Iris pigment epithelial cell (primary cell): ENCODE measurements at places on chromosomes 12 and 14.

GRCh38 chr14:76955575-76956315 lies 72.8 kb downstream of the IRF2BPL start:
- DNase-seq: peak; percentile 63

DNA sequence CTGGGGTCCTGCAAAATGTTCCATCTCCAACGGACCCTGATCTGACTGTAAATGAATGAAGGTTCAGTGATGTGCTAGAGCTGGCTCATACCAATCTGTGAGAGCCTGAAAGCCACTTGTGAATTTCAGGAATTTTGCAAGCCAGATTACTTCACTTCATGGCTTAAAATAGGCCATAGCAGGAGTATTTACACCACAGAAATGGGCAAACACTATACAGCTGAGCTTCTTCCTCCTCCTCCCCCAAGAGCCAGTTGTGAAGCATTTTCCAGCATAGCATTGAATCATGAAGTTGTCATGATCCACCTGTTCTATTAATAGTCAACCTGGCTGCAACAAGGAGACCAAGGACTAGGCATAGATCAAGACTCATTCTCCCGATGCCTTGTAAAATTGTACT lies 141.3 kb upstream of the RASSF8 start:
- peak; percentile 52 for DNase-seq

- peak; percentile 32 for DNase-seq
Measured at GRCh38 chr12:69501154-69501895, 31.1 kb downstream of the FRS2 start.

DNA sequence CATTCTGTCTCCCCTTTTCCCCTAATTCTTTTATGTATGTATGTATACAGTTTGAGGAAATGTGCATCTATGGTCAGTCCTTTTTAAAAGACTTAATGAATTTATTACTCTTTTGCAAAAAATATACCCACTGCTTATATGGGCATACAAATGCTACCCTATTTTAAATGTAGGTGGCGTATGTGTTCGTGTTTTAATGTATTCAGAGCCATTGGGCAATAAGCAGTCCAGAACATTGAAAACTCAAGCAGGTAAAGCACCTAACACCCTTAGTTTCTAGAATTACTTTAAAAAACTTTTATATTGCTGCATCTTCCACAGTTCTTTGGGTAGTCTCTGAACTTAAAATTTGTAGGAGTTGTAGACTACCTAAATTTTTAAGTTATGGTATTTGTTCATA lies 42.6 kb upstream of the A2ML1 start:
- no peak for DNase-seq

GRCh38 chr14:89435492-89435891 lies 18.5 kb upstream of the FOXN3 start:
- DNase-seq: no peak

DNA sequence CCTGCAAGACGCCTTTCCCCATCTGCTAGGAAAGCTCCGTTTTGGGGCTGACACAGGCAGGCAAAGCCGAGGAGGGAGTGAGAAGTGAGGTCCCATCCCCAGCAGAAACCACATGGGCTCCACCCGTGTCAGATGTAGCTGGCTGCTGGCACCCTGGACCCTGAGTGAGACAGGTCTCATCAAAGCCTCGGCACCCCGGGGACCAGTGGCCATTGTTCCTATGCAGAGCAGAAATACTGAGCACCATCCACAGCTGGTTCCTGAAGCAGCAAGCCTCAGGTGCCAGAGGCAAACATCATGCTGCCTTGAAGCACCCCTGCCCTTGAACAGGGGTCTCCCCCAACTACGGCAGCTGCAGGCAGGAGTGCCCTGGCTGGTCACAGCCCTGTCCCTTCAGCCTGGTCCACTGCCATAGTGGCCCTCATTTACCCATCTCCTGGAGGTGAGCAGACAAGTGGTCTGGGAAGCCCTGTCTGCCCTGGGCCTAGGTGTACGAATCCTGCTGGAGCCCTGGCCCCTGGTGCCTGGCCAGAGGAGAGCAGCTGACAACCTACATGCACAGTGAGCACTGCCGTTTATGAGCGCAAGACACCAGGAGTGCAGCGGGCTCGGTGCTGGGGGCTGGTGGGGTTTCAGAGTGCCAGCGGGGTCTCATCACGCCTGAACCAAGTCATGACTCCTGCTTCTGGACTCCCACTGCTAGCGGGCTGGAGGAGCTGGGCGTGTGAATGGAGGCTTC lies 289.8 kb upstream of the RTL1 start:
- DNase-seq: no peak

GRCh38 chr12:46523863-46524770 lies 151.5 kb upstream of the SLC38A2 start:
- DNase-seq: peak; percentile 98

GRCh38 chr14:37091651-37092050 lies 80.8 kb downstream of the SLC25A21 start:
- DNase-seq: peak; percentile 45

DNA sequence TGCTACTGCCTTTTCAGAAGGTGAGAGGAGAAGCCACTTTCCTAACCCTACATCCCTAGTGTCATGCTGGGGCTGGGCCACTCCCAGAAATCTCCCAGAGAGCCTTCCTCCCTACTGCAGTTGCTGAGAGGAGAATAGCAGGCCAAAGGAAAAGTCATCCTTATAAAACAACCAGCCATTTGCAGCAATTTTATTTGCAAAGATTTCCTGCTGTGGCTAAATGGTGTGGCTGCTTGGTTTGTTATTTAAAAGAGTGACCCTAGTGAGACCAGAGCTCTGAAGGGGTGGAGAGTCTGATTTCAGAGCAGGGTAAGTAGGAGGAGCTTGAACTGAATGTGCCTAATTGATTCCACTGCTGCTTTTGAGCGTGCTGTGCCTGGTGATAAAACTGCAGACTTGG lies 232.0 kb downstream of the GRIN2B start:
- DNase-seq: no peak

GRCh38 chr12:129902371-129903091 lies 1.3 kb downstream of the TMEM132D start:
- no peak for DNase-seq

GRCh38 chr14:21822109-21822508 lies 148.5 kb upstream of the OR4E1 start:
- DNase-seq: peak; percentile 6

DNA sequence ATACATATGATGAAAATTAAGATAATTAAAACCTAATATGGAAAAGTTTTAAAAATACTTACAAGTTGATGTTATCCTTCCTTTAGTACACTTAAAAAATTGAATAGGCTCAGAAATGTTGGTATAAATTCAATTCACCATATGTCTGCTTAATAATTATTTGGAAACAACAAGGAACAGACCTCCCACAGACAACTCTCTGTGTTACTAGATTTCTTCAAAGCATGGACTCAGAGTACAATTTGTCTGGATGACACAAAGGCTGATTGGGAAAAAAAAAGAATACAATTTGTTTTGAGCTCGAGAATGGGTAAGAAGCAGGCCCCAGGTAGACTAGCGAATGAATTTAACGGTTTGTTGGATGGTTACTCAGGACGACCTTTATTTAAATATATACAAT lies 48.9 kb upstream of the BTG1 start:
- no peak for DNase-seq

- DNase-seq: no peak
Measured at GRCh38 chr14:69342928-69343525, 55.1 kb downstream of the ERH start.

- no peak for DNase-seq
Measured at GRCh38 chr12:112179916-112180315, 54.6 kb downstream of the TRAFD1 start.

DNA sequence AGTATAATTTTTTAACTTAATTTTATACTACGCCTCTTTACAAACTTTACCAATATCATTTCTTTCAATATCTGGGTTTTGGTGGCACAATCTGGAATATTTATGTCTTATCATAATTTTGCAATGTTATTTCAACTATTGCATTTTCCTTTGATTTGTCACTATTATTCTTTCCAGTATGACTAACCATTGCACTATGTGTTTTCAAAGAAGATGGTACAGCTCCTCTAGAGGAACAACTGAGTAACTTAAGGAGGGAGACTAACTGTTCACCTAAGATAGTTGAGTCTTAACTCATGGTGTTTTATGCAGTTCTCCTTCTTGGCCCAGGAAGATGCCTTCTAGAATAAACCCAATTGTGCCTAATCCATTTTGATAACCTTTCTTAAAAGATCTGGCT lies 60.5 kb upstream of the KIF21A start:
- peak; percentile 88 for DNase-seq

- no peak for DNase-seq
Measured at GRCh38 chr14:90400904-90401561, 4.2 kb downstream of the CALM1 start.

DNA sequence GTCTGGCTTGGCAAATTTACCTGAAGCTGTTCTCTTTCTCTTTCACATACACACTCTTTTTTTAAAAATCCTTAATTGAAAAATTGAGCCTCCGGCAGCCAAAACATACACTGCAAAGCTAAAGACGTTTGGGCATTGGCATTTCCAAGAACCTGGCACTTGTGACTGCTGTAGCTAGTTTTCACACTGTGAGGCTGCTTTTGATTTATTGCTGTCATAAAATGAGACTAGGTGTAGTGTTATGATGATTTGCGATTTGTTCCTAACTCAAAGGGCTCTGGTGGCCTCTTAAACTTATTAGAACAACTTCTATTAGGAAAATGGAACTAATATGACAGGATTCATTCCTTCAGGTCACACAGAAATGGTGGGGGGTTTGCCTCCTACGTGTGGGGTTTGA lies 377.1 kb upstream of the FAR2 start:
- no peak for DNase-seq

DNA sequence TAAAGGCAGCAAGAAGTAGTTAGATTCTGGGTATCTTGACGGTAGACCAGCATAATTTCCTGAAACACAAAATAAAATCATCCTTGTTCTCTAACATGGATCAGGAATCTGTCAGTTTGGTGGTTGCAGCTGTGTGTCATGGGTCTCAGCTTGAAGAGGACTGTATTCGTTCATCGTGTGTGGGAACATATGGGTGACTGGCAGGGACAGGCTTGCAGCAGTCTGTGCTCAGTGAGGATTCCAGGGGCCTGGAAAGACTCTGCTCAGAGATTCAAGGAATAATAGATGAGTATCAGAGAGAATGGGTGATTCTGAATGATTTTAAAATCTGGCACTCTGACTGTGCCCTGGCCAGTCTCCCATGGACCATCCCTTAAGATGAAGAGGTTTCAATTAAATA lies 421.6 kb downstream of the APAF1 start:
- no peak for DNase-seq

DNA sequence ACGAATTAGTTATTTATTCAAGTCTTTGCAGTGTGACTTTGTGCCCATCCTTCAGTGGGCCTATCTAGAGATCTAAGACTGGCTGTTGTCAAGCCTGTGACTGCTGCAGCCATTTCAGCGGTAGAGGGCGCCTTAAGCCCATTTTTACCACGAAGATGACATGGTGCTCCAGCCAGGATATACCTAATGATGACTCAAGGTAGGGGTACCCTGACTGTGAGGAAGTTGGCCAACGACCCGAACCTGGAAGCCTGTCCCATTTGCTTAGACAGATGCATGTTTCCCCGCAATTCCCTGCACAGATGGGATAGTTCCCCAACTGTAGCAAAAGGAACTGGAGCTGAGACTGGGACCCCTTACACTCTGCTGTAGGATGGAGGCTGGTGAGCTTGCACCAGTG lies 41.3 kb downstream of the RAB3IP start:
- DNase-seq: peak; percentile 55

- peak; percentile 8 for DNase-seq
Measured at GRCh38 chr12:122753319-122753650, 661 bp downstream of the DENR start.

- peak; percentile 32 for DNase-seq
Measured at GRCh38 chr12:15592934-15593333, 196.3 kb downstream of the EPS8 start.

- no peak for DNase-seq
Measured at GRCh38 chr12:27511723-27512045, 12.3 kb upstream of the PPFIBP1 start.

- DNase-seq: no peak
Measured at GRCh38 chr14:34715127-34715863, 902 bp upstream of the CFL2 start.

GRCh38 chr14:40847480-40847879 lies 759.2 kb upstream of the LRFN5 start:
- DNase-seq: no peak

DNA sequence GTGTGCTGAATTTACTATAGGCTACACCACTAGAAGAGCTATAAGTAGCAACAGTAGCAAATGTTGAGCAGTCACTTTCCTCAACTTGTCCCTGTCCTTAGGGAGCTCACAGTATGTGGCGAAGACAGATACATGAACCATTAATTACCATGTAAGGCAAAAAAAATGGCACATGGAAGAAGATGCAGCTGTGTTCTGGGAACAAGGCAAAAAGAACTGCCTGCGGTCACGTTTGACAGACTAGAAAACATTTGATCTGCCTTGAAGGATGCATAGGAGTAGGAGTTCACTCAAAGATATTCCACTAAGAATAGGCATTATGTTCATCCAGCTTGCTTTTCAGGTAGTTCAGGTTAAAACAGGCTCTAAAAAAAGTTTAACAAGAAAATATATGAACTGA lies 46.5 kb upstream of the IFNG-AS1 start:
- DNase-seq: no peak

DNA sequence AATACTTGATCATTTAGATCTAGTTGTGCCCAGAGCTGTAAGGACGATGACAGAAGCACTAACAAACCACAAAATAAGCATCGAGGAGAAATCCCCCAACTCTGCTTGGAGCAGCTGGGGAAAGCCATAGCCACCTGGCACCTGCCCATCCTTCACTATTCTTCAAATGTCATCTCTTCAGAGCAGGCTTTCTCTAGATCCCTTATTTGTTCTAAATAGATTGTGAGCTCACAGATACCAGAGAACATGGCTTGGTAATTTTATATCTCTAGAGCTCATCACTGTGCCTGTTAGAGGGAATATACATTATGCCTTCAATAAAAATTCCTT lies 50.9 kb downstream of the GRIP1 start:
- DNase-seq: no peak

DNA sequence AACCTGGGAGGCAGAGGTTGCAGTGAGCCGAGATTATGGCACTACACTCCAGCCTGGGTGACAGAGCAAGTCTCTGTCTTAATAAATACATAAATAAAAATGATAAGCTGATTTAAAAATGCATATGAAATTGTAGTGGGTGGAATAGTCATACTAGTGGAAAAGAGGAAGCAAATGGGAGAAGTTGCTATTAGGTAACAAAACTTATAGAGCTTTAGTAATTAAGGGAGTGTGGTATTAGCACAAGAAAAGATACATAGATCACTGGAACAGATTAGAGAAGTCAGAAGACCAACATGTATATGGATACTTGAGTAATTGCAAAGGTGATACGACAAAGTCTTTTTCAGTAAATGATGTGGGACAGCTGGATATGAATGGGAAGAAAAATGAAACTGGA lies 26.5 kb downstream of the TECPR2 start:
- DNase-seq: no peak

GRCh38 chr12:101780599-101780998 lies 41.3 kb upstream of the SYCP3 start:
- DNase-seq: no peak

DNA sequence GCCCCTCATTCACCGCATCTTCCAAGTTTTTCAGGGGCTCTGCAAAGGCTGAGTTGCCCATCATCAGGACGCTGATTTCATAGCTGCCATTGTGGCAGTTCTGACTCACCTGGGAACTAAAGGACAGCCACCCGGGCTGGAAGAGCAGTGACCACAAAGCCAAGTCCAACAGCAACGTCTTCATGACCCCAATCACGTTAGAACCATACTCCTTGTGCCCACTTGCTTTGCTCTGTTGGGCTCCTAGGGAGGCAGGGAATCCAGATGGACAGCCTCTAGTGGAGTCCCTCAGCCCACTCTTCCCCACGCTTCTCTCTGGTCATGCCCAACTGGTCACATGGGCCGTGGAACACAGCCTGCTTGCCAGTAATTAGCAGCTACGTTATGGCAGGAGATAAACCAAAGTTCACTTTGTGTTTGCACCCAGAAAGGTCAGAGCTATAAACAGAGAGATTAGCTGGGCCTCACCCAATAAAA lies at the start of gene GUCY2C:
Gene GUCY2C, minus strand, starts transcription at position 335 of the 477 bp plus-strand sequence. Its CDS starts 151 bp downstream, at position 184.
- no peak for DNase-seq
